ENCODE measurements at places on chromosomes 3 and 15.

DNA sequence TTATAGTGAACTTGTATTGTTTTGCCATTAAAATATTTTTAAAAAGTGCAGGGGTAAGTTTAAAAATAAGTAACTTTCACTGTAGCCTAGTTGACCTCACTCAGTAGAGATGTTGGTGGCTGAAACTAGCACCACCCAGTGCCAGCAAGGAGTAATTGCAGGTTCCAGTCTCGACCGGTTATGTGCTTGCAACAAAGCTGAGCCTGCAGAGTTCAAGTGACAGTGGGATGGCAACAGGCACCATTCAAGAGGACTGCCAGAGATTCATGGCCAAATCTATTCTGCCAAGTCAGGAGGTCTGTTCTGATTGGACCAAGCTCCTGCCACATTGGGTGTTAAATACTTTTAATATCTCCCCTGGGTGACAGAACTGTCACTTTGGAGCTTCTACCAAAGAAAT lies 2.7 kb downstream of the ADAMTS7 start:
- no peak for DNase-seq

- DNase-seq: no peak
Observed at GRCh38 chr3:144866476-144866875, 894.9 kb downstream of the DIPK2A start.

DNA sequence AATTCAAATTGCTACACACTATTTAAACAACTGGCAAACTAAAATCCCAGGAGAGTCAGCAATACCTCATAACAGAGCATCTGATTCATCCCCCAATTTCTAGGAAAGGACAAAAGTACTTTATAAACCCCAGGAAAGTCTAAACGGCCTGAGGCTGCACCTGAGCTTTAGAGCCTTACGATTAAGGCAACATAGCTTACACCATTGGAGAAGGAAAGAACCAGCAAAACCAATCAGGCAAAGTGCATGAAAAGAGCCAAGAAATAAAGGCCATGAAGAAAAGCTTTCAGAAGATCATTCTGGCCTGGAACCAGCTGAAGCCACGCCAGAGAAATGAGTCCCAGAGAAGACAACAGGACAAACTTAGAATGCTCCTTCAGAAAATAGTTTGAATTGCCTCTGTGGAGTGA lies 48.1 kb downstream of the PTPN9 start:
- DNase-seq: no peak

DNA sequence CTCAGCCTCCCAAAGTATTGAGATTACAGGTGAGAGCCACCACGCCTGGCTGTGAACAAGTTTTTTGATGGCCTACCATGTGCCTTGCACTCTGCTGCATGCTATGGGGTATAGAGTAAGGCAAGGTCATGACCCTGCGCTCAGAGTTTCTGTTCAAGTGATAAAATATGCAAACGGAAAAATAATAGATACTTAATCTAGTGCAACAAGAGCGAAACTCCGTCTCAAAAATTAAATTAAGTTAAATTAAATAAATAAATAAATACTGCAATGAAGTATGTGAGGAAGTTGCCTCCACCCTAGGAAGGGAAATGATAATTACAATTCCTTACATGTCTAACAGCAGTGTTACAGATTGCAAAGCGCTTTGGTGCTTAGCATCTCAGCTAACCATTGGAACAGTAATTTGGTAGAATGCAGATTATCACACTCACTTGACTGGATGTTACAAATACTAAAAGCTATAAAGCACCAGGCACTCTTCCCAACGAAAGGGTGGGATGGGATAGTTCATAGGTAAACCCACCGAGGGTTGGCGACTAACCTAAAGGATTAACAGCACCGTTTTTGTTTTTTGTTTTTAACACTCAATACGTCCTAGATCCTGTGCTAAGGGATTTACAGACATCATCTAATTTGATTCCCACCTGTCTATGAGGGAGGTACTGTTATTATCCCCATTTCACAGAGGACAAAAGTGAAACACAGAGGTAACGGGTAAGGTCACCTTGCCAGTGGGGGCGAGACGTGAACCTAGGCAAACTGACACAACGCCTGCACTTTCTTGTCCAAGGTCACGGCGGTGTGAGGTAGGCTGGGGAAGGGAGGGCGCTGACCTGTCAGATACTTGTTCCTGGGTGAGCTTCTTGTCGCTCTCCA lies 793 bp upstream of the FANCD2 start:
- DNase-seq: no peak

DNA sequence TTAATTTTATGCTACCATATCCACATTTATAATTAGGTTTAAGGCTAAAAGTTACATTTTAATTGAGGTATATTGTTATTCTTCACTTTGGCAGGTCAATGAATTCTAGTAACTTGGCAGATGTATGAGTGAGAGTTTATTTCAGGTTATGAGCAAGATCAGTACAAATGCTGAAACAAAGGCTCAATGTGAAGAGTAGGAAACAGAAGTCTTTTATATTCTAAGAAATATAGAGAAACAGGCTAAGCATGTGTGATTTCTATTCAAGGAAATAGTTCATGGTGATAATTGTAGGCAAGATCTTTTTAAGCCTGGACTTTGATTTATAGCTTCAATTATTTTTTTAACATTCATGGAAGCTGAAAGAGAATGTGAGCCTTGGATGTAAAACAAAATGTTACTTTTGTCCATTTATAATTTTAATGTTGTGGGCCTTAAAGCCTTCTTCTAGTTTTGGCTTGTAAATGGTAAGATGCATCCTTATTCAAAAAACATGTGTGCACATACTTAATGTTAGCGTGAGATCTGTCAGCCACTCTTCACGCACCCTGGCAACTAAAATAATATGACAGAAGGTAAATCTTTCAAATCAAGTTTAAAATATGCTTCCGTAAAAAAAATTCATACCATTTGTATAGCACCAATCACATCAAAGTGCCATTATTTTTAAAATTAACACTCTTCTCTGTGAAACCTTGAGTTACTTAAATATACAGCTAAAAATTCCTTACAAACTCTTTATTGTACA lies 22.8 kb upstream of the OSTN start:
- no peak for DNase-seq
